ENCODE measurements at places on chromosomes 6 and 20. TPM values are rescaled to one million over a fixed set of nuclear protein-coding genes. Genes with fewer than 3 reads are reported as not detected.
A peak's percentile ranks its signal among the peaks of the same experiment; 100 is the strongest.

Gene OR2H2
- not detected for total RNA-seq

Gene FAM120B
- 25.1 TPM for total RNA-seq

Gene TMX4
- total RNA-seq, result 58.8 TPM

Gene RGS17
- total RNA-seq, result not detected

Gene TNFAIP3
- total RNA-seq, result 4,032 TPM

GRCh38 chr6:89352278-89353117 lies at the start of gene UBE2J1:
Gene UBE2J1 (minus strand): TSS chr6:89352722. CDS start chr6:89352569, 153 bp downstream.
- H3K36me3 ChIP-seq, result peaks cover 3% of the 10 kb centered on the region
- H3K27ac ChIP-seq, result peak within 1 kb of the TSS; percentile 95
- H3K4me1 ChIP-seq, result peaks cover 55% of the 10 kb centered on the region
- no peaks in the 10 kb centered on the region for H3K27me3 ChIP-seq
- peak; percentile 58 for DNase-seq

DNA sequence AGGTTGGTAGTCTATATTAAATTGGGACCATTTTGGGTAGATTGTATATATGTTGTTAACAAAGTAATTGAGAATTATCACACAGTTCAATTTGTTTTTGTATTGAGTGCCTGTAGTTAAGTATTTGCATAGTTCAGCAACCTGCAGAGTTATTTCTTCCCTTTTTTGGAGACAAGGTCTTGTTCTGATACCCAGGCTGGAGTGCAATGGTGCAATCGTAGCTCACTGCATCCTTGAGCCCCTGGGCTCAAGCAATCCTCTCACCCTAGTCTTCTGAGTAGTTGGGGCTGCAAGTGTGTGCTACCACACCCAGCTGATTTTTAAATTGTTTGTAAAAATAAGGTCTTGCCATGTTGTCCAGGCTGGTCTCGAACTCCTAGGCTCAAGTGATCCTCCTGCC lies 250.5 kb downstream of the UTRN start:
- no peak overlapping the region for H3K27ac ChIP-seq
- H3K27me3 ChIP-seq, result no peaks in the 10 kb centered on the region
- no peak for DNase-seq
- peaks cover 3% of the 10 kb centered on the region for H3K36me3 ChIP-seq

DNA sequence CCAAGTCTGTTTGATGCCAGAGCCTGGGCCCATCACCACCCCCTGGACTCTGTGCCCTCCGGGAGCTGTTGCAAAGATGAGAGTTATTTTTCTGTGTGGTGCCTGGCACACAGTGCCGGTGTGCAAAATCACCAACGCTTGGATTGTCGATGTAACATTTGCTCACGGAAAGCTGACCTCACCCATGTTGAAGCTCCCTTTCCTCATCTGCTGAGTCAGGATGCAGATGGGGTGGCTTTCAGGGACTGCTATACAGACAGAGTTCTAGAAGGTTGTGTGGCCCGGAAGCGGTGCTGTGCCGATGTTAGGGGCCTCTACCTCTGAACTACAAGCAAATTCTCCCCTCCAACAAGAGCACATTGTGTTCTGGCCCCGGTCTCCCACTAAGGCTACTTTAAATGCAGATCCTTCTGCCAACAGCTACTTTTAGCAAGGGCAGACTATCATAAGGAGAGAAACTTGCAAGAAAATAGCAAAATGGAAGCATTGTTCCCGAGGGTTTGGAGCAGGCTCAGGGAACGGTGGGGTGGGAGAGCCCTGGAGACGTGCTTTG lies 34.0 kb downstream of the EYA2 start:
- peaks cover 55% of the 10 kb centered on the region for H3K27me3 ChIP-seq
- H3K27ac ChIP-seq, result no peak overlapping the region
- H3K4me3 ChIP-seq, result no peak overlapping the region
- no peak for DNase-seq
- peaks cover 2% of the 10 kb centered on the region for H3K36me3 ChIP-seq
- no peaks in the 10 kb centered on the region for H3K4me1 ChIP-seq

DNA sequence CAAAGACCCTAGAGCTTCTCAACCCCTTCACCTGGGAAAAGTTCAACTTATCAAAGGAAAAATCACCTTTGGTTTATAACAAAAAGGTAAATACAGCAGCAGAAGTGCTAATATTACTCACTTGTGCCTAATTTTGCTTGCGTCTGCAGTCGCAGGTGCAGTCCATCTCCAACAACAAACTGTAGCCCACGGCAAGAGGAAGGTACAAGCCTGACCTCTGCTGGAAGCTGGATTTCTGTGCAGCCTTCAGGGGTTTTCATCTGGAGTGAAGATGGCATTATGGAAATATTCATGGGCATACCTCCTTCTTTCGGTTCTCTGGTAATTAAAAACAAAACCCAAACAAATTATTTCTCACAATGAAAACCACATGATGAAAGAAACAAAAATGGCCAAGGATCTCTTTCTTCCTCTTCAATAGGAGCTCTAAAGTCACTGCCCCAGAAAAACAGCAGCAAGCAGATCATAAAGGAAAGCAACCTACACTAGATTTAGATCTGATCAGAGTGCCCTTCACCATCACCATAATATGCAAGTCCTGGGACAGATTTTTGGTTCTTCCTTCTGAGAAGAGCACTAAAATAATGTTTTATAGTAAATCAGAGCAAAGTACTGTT lies 7.8 kb downstream of the UBE3D start:
- no peak overlapping the region for H3K4me3 ChIP-seq
- peaks cover 8% of the 10 kb centered on the region for H3K36me3 ChIP-seq
- no peak for DNase-seq
- no peaks in the 10 kb centered on the region for H3K27me3 ChIP-seq
- peaks cover 15% of the 10 kb centered on the region for H3K4me1 ChIP-seq

GRCh38 chr6:41649596-41649995 lies 11.3 kb downstream of the MDFI start:
- peaks cover 7% of the 10 kb centered on the region for H3K36me3 ChIP-seq
- H3K27ac ChIP-seq, result no peak overlapping the region

DNA sequence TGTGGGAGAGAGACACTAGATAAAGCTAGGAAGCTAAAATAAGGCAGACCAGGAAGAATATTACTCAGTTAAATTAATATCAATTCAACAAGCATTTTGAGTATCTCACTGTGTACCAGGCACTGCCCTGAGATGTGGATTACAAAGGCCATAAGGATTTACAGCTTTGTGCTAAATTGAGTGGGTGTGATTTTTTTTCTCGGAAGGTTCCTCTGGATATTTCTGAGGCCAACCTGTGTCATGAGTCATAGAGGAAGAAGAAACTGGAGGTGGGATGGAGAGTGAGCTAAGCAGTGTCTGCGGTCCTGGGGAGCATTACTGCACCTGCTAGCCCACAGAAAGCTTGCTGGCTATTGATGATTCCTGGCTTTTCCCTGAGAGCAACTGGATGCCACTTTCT lies 135.2 kb downstream of the RFPL4B start:
- DNase-seq, result no peak
- H3K4me1 ChIP-seq, result no peaks in the 10 kb centered on the region
- H3K27me3 ChIP-seq, result no peaks in the 10 kb centered on the region
- no peak overlapping the region for H3K27ac ChIP-seq

DNA sequence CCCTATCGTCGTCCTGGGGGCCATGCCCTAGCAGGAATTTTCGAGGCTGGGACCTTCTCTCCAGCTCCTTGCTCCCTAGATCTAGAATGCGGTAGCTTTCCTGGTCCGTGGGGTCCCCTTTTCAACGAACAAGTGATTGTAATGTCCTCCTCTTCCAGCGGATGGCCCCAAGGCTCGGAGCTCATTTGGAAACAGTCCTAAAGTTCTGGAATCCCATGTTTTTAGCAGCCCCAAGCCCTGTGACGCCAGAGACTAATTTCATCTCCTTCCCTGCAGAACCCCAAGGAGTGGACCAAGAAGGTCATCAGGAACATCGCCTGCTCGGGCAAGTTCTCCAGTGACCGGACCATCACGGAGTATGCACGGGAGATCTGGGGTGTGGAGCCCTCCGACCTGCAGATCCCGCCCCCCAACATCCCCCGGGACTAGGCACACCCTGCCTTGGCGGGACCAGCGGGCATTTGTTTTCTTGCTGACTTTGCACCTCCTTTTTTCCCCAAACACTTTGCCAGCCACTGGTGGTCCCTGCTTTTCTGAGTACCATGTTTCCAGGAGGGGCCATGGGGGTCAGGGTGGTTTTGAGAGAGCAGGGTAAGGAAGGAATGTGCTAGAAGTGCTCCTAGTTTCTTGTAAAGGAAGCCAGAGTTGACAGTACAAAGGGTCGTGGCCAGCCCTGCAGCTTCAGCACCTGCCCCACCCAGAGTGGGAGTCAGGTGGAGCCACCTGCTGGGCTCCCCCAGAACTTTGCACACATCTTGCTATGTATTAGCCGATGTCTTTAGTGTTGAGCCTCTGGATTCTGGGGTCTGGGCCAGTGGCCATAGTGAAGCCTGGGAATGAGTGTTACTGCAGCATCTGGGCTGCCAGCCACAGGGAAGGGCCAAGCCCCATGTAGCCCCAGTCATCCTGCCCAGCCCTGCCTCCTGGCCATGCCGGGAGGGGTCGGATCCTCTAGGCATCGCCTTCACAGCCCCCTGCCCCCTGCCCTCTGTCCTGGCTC lies 48.5 kb downstream of the PYGB start:
- no peak for DNase-seq
- H3K36me3 ChIP-seq, result no peaks in the 10 kb centered on the region
- no peak overlapping the region for H3K27ac ChIP-seq
- no peaks in the 10 kb centered on the region for H3K27me3 ChIP-seq

- H3K4me3 ChIP-seq, result peak overlapping the region; percentile 84
- DNase-seq, result peak; percentile 9
- no peaks in the 10 kb centered on the region for H3K27me3 ChIP-seq
- no peak overlapping the region for H3K27ac ChIP-seq
Measured at GRCh38 chr20:2379511-2380229, 1.0 kb upstream of the TGM6 start.

DNA sequence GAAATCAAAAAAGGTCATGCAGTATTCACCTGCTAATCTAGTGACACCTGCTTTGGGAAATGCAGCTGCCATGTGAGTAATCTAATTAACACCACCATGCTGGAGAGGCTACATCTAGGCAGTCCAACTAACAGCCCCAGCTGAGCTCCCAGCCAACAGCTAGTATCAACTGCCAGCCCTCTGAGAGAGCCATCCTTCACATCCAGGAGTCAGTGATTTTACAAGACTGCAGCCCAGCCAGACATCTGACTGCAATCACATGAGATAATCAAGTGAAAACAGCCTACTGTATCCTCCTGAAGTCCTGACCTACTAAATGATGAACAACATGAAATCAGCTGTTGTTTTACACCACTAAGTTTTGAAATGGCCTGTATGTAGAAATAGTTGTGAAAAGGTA lies 298.4 kb downstream of the TRDN start:
- H3K27ac ChIP-seq, result no peak overlapping the region
- no peak for DNase-seq
- H3K4me1 ChIP-seq, result no peaks in the 10 kb centered on the region

GRCh38 chr6:34517966-34518365 lies 38.2 kb downstream of the SPDEF start:
- peak overlapping the region; percentile 14 for H3K27ac ChIP-seq
- H3K4me1 ChIP-seq, result peaks cover 2% of the 10 kb centered on the region
- no peak overlapping the region for H3K4me3 ChIP-seq
- H3K27me3 ChIP-seq, result peaks cover 23% of the 10 kb centered on the region
- peaks cover 5% of the 10 kb centered on the region for H3K36me3 ChIP-seq
- no peak for DNase-seq

All from T-helper 17 cell (primary cell).